Epithelial cell of prostate (primary cell): ENCODE measurements at places on chromosomes 16 and 17.
A peak's percentile ranks its signal among the peaks of the same experiment; 100 is the strongest.

GRCh38 chr17:41556306-41556705, 15.6 kb downstream of the KRT9 start:
- no peak for DNase-seq

- no peak for DNase-seq
Observed at GRCh38 chr17:31472137-31472536, 80.7 kb downstream of the RAB11FIP4 start.

- DNase-seq: no peak
Observed at GRCh38 chr17:74987909-74988711, 678 bp downstream of the CDR2L start.

DNA sequence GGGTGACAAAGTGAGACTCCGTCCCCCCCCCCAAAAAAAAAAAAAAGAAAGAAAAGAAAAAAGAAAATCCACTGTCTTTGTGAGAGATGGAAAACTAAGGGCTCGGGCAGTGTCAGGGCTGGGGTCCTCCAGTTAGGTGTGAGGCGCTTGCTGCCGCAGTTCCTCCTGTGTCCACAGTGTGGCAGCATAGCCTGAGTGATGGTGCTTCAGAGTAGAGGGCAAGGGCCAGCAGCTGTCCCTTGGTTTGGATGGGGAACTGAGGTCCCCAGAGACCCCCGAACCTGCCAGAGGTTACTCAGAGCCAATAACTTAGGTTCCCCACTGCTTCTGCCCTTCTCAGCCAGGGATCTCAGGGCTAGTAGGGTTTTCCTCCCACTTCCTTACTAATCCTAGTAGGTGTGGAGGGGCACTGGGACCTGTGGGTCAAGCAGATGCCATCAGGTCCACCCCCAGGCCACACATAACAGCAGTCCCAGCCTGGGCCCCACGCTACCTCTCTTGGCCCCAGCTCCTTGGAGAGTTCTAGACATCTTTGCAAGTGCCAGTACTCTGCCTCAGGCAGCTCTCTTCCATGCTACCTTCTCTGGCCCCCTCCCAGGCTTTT, 7.9 kb upstream of the LLGL1 start:
- DNase-seq: no peak

DNA sequence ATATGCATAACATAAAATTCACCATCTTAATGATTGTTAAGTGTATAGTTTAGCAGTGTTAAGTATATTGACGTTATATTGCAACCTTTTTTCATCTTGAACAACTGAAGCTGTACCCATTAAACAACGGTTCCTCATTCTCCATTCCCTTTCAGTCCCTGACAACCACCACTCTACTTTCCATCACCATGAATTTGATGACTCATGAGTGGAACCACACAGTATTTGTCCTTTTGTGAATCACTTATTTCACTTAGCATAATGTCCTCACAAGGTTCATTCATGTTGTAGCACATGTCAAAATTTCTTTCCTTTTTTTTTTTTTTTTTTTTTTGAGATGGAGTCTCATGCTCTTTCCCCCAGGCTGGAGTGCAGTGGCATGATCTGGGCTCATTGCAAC, 46.0 kb downstream of the HOXB1 start:
- peak; percentile 52 for DNase-seq

DNA sequence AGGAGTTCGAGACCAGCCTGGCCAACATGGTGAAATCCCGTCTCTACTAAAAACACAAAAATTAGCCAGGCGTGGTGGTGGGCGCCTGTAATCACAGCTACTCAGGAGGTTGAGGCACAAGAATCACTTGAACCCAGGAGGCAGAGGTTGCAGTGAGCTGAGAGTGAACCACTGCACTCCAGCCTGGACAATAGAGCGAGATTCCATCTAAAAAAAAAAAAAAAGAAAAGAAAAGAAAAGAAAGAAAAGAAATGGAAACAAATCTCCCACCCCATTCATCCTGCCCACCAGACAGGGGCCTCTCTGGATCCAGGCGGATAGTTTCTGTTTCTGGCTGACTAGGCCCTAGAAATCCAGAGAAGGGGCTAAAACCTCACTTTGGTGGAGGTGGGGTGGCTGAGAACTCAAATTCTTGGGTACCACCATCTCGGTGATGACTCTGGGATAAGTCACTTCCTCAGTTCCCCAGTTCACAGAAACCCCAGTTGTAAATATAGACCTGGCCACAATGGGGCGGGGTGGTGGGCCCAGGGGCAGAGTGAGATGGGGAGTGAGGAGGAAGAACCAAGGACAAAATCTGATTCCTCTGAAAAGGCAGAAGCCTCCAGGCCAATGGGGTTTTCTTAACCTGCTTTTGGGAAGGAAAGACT, 22.2 kb downstream of the SOCS1 start:
- no peak for DNase-seq

DNA sequence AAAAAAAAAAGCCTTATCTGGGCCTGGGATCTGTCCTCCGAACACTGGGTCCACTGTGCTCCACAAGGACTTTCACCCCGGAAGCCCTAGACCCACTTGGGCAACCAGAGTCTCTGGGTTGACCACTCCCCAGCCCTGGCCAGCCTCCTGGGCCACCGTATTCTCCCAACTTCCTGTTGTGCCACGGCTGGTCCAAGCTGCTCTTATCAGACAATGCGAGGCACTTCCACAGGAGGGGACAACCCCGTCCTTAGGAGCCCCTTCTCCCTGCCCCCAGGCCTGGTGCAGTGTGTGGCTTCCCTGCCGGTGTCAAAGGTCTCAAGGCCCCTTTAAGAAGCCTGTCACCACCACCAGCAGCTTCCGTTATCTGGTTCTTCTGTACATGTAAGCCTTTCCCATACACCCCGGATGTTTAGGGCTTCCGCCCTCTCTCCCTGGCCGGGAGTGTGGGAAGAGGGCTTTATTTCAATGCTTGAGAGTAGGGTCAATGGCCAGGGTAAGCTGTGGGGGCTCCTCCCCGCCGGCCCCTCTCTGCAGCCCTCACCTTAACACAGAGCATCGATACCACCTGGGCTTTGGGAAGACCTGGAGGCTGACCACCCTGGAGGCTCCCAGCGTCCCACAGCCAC, 313.0 kb downstream of the SEC14L1 start:
- DNase-seq: no peak

DNA sequence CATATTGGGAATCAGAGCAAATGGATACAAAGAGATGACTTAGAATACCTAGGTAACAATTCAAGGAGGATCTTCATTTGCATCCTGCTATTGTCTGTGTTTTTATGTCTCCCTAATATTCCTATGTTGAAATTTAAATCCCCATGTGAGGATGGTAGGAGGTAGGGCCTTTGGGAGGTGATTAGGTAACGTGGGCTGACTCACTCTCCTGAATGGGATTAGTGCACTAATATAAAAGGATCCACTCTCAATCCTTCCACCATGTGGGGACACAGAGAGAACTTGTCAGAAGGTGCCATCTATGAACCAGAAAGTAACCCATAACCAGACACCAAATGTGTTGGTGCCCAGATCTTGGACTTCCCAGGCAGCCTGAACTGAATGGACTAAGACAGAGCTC, 83.4 kb downstream of the CDH8 start:
- no peak for DNase-seq

DNA sequence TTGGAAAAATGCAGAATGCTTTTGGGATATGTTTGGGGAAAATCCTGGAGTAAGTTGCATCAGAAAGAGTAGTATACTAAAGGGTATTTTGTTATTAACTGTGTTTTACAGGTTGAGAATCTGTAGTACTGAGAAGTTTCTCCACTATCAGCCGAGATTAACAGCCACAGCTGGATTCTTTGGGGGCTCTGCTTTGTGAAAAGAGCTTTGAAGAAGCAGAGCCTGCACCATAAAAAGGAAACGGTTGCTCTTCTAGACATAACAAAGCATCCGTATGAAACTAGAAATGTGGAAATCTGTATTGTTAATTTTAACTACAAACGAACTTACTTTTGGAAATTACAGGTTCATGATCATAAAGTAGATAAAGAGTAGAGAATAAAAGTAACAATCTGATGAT, 5.3 kb downstream of the NLK start:
- DNase-seq: no peak

DNA sequence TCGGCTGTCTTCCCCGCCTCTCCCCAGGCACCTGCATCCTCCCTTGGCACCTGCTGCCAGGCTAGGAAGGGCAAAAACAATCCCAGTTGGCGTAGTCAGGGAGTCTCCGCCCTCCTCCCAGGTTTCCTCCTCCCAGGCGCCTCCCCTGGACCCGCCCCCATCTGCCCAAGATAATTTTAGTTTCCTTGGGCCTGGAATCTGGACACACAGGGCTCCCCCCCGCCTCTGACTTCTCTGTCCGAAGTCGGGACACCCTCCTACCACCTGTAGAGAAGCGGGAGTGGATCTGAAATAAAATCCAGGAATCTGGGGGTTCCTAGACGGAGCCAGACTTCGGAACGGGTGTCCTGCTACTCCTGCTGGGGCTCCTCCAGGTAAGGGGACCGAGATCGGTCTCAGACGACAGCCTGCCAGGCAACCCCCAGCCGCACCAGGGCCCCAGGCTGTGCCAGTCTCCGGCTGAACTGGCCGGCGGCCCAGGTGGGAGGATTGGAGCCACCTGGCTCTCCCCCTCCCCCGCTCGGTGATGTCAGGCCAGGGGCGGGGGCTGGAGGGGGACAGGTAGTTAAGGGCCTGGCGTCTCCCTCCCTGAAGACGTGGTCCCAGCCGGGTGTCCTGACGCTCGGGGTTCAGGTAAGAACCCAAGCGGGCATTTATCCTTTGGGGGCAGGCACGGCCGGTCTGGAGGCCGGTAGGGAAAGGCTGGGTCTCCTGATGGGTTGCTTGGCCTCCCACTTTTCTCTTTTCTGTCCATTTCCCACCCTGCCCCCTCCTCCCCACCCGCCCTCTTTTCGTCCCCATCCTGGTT, at the start of gene GRB7:
Gene GRB7, plus strand, starts transcription at position 179 of the 808 bp plus-strand sequence. CDS start 4,364 bp downstream, outside the sequence.
- no peak for DNase-seq

DNA sequence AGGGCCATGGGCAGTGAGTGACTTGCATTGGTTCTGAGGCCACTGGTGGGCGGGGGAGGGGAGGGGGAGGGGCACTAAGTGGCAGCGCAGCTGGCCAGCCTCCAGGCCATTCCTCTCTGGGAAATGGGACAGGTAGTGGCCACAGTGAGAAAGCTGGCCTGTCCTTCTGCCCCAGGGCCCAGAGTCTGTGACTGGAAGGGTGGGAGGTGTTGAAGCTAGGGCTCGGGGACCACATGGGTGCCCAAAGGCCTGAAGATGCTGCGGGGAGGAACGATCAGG, 375 bp upstream of the ALOX12B start:
- DNase-seq: no peak

DNA sequence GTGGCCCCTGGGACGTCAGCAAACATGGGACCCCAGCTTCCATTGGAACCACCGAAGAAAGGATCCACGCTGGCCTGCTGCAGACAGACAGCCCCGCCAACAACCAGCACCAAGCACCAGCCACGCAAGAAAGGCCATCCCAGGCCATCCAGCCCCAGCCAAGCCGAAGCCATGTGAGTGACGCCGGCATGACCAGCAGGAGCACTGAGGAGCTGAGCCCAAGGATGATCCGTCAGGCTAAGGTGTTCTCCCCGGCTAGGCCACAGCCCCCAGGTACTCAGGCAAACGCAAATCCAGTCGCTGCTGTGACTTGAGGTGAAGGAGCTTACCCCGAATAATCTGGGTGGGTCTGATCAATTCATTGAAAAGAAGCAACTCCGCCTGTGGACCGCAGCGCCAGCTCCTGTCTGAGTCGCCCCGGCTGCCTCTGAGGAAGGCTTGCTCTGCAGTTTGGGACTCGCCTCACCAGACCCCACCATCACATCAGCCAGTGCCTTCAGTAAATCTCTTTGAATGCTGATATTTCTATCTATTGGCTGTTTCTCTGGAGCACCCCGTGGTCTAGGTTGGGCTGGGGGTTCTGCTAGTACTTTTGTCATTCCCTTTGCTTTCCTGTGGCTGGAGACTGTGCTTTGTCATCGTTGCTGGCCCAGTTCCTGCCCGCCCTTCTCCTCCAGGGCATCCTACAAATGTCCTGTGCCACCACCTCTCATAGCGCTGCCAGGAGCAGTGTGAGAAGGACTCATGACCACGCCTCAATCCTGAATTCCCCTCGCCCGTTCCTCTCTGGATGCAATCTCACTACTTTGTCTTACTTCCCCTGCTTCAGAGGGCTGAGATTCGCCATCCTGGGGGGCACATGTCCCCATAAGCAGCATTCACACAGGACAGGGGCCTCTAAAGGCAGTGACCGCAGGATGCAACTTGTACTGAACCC, 8.1 kb upstream of the CBX2 start:
- no peak for DNase-seq

DNA sequence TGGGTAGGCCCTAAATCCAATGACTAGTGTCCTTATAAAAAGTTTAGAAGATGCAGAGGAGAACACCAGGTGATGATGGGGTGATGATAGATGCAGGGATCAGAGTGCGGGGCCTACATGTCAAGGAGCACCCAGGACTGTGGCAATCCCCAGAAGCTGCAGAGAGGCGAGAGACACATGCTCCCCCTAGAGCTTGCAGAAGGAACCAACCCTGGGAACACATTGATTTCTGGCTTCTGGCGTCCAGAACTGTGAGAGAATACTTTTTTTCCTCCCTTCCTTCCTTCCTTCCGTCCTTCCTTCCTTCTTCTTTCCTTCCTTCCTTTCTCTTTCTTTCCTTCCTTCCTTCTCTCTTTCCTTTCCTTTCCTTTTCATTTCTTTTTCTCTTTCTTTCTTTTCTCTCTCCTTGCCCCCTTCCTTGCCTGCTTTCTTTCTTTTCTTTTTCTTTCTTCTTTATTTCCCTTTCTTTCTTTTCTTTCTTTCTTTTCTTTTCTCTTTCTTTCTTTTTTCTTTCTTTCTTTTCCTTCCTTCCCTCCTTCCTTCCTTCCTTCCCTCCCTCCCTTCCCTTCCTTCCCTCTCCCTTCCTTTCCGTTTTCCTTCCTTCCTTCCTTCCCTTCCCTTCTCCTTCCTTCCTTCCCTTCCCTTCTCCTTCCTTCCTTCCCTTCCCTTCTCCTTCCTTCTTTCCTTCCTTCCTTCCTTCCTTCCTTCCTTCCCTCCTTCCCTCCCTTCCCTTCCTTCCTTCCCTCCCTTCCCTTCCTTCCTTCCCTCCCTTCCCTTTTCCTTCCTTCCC, 134.3 kb downstream of the HAPSTR1 start:
- no peak for DNase-seq

DNA sequence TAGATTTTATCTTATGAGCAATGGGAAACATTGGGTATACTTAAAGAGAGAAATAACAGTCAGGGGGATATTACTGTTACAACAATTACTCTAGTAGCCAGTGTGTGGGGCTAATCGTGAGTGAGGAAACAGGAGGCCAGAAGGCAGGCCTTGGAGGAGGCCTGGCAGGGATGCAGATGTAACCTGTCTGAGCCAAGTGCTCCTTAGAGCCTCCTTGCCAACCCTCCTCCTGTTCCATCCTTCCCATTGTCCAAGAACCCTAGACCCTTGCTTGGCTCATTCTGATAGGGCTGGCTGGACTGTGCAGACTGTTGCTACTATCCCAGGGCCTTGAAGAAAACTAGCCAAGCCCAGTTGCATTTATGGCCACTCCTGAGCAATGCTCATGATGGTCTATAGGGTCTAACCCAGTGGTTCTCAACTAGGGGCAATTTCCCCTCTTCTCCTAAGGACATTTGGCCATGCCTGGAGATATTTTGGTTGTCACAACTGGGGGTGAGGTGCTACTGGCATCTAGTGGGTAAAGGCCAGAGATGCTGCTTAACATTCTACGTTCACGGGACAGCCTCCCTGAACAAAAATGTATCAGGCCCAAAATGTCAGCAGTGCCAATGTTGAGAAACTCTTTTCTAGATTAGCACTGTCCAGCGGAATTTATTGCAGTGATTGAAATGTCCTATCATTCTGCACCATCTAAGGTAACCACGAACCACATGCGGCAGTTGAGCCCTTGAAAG, 24.4 kb upstream of the WSCD1 start:
- no peak for DNase-seq

GRCh38 chr17:76152591-76152990, 11.5 kb upstream of the FOXJ1 start:
- no peak for DNase-seq
